ENCODE measurements at places on chromosomes 2 and 18.

DNA sequence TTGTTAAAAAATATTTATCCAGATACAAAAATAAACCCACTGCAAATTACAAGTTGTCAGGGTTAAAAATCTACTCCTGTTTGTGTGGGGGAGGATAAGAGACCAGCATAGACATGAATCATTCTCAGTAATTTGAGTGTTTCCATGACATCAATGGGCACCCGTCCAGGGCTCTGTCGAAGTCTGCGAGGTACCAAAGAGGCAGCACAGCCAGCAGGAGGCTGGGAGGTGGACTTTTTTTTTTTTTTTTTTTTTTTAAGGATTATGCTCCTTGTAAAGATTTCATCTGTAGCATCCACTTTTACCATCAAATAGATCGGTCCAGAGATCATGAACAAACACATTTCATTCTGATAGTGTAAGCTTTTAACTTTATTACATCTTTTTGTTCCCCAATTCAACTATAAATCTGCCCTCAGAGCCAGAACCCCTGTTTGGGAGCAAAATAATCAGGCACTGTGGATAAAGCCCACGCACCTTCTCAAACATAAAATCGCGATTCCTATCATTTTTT, 182.0 kb downstream of the TCF4 start:
- no peak for DNase-seq

DNA sequence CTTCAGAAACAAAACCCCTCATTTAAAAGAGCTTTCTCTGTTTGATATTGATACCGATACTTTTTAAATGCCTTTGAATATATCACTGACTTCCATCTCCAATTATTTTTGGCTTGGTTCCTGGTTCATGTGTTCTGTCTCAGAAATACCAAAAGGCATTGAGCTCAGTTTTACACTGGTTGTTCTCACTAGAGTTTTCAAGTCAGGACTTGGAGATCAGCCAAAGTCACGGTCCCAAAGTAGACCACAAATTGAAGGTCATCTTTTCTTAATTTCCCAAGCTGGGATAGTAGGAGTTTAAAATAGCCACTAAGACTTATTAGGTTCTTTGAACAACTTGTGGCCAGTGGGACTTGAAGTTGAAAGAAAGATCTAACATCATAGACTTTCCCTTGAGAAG, 24.2 kb downstream of the DHRS9 start:
- no peak for DNase-seq

GRCh38 chr2:71851094-71851750, 296.4 kb downstream of the CYP26B1 start:
- no peak for DNase-seq

DNA sequence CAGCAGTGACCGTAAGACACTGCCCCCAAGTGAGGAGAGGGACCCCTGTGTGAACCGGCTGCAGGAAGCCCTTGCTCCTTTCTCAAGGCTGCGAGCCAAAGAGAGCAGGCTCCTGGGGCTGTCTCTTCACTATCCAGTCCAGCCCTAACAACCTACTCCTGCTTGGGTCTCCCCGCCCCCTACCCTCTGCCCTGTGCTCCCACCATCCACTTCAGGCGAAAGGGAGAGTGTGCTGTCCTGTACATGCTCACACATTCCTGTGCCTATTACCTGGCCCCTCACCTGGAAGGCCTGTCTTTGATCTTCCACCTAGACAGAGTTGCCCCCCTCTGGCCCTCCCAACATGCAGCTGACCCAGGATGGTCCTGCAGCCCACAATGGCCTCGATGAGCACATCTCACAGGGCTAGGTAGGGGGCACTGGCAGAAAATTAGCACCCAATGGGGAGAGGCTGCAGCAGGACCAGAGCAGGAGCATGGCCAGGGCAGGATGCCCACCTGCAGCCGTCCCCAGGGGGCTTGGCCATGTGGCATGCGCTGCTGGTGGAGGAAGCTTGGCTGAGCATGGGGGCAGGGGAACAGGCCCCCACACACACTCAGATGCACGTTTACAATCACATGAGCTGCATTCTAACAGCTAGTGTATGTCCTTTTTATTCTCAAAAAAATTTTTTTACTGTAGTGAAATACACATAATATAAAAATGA, 93.5 kb downstream of the POLR1A start:
- DNase-seq, result no peak

GRCh38 chr2:2061091-2061696, 269.9 kb downstream of the MYT1L start:
- no peak for DNase-seq

DNA sequence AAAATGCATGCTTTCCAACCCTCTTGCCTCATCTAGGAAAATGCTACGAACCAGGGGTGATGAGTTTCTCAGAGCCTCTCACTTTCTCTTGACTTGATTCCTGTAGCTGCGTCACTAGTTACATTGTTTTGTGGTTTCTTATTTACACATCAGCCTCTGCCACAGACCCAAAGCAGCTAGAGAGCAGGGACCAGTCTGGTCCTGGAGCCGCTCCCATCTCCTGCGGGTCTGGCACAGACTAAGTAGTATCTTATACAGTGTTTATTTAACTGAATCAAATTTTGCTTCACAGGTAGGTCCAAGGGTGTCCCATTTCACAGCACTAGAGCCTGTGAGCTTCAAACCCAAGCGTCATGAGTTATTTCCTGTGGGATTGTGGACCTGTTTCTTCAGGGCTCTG, 310.5 kb downstream of the MYCN start:
- no peak for DNase-seq

DNA sequence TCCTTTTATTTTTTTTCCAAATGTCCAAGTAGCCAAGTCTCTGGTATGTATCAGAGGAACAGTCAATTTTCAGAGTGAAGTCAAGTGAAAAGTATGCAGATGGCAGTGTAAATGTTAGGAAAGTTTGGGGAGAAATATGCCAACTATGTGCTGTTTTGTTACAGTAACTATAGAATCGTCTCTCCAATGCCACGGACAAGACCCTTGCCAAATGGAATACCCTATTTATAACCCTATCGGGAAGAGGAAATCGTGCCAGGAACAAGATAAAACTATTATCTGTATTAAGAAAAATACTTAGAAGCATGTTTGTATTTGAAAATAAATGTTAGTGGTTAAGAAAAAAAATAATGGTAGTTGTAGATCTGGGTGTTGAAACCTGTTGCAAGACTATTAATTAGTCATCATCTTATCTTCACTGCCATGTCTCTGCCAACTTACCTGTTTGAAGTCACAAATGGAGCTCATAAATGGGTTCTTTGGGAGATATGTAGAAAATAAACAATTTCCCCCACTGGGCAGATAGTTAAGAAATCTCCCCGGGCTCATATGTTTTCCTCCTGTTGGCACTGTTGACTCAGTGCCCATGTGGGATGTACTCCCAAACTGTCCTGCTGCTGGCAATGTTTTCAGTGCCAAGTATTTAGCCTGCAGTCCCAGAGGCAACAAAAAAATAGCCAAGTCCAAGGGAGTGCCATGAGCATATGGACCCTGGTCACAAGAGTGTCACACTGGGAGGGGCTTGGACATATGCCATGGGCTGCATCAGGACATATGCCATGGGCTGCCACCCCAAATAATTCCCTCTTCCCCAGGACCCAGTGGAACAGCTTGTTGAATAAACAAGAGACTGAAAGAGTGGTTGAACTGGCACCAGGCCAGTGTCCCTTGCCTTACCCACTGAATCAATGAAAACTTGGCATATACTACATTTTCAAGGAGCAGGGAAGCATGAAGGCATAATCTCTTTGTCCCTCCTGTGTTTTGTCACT, 366.9 kb downstream of the OSR1 start:
- DNase-seq, result no peak

DNA sequence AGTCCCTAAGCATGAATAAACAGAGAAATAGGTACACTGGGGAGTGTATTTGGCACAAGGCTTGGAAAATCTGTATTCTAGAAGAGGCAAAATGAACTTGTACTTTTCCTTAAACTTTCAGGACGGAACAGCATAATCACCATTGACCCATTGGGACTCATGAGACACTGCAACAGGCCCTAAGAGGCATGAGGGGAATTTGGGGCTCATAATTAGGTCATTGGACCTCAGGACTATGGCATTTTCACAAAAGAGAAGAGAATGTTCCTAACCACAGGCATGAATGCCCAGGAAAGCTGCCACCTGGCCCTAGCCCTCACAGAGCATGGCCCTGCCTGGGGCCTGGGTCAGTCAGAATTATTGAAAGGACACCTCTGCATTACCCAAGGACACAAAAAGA, 67.9 kb upstream of the PIK3C3 start:
- DNase-seq, result no peak

All from activated naive CD4-positive, alpha-beta T cell treated with anti-CD3 and anti-CD28 coated beads, Interleukin-2, amount 50 U/mL, for 16 hours (primary cell).